Omental fat pad (tissue), 4 donors: ENCODE measurements at places on chromosomes 5 and 9.

DNA sequence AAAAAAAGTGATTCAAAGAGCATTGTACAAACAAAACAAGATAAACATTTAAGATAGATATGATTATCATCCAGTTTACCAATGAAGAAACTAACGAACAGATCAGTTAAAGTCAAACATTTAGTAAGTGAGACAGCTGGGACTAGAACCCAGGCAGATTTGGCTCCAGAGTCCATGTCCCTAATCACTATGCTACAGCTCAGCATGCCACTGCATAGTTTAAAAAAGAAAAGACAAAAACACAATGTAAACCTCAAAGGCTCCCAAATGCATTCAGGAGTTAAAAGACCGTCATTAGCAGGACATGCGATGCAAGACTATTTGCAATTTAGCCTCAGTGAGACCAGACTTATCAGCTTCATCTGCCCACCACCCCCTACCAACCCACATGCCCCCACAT lies 36.8 kb downstream of the DENND1A start:
- DNase-seq, result no peak

- no peak for DNase-seq
Measured at GRCh38 chr5:39658866-39659265, 234.1 kb upstream of the DAB2 start.

GRCh38 chr9:4668604-4669003 lies 2.3 kb upstream of the SPATA6L start:
- no peak for DNase-seq

DNA sequence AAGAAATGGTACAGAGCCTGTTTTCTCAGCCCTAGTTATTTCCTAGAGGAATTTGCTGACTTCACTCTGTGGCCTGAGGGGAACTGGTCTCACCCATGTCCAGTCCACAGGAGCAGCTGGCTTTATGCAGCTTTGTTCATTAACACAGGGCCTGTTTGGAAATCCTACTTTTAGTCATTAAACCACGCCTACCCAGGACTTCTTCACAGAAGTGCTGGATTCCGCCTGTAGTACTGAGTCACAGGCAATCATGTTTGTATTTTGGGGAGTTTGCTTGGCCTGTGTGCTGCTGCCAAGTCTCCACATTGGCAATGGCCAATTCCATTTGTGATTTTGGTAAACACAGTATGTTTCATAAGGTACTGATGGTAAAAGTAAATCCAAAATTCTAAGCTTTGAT lies 52.8 kb downstream of the CTNND2 start:
- DNase-seq, result no peak

GRCh38 chr5:155953335-155953734 lies 373.6 kb upstream of the SGCD start:
- DNase-seq, result no peak

GRCh38 chr5:172493002-172493401 lies 38.7 kb upstream of the SH3PXD2B start:
- DNase-seq, result no peak

- no peak for DNase-seq
Measured at GRCh38 chr5:125551246-125551645, 804.8 kb upstream of the ZNF608 start.

DNA sequence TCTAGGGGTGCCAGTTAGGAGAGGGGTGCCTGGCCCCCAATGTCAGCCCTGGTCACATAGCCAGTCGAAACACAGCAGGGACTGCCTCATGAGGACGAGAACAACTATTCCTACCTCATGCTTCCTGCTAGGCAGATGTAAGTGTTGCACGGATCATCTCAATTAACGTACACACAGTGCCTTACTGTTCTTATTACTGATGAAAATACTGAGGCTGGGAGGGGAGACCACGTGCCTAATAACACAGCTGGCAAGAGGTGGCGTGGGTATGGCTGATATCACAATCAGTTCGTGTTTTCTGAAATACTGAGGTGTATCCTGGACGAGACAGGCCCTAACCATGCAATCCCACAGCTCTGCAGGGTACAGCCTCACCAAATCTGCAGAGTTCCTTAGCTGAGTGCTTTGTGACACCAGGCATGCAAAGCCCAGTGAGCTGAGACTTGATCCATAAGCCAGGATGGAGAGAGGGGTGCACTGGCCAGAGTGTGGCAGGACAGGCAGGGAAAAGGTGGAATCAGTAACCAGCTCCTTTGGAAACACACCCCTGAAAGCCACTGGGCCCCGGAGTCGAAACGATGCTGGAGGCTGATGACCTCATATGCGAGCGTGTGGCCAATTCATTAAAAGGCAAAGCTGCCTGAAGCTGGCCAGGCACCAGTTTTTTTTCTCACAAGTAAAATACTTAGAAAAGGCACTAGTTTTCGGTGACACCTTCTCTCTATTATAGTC lies 63.9 kb downstream of the PRRT1B start:
- no peak for DNase-seq

- DNase-seq, result no peak
Measured at GRCh38 chr5:179051784-179052183, 8.4 kb upstream of the ZNF354C start.

GRCh38 chr9:101397746-101398067 lies 711 bp downstream of the MRPL50 start:
- DNase-seq, result no peak

DNA sequence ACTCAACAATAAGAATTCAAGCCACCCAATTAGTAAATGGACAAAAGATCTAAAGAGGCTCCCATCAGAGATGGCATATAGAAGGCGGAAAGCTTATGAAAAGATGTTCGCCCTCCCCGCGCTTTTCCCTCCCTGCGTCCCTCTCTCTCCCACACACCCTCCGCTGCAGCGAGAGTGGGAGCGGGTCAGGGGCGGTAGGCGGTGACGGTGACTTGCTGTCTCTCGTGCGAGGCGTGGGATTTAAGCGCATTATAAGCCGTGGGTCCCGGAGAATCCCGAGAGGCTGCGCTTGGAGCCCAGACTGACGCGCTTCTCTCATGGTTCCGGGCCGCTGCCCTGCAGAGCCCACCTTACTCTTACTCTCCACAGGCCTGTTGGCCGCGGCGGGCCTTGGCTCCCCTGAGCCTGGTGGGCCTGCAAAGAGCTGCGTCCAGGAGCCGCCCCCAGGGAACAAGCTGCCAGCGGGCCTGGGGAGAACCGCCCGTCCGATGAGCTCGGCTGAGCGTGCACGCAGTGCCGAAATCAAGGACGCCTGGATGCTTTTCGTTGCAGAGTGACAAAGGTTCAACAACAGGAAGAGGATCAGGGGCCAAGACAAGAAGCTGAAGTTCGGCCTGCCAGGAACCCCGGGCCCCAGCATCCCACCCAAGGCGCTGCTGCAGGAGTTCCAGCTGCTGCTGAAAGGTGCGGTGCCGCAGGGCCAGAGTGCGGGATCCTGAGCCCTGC lies 42.6 kb upstream of the BICD2 start:
- DNase-seq, result no peak
